ENCODE measurements at places on chromosomes 6 and 20.

DNA sequence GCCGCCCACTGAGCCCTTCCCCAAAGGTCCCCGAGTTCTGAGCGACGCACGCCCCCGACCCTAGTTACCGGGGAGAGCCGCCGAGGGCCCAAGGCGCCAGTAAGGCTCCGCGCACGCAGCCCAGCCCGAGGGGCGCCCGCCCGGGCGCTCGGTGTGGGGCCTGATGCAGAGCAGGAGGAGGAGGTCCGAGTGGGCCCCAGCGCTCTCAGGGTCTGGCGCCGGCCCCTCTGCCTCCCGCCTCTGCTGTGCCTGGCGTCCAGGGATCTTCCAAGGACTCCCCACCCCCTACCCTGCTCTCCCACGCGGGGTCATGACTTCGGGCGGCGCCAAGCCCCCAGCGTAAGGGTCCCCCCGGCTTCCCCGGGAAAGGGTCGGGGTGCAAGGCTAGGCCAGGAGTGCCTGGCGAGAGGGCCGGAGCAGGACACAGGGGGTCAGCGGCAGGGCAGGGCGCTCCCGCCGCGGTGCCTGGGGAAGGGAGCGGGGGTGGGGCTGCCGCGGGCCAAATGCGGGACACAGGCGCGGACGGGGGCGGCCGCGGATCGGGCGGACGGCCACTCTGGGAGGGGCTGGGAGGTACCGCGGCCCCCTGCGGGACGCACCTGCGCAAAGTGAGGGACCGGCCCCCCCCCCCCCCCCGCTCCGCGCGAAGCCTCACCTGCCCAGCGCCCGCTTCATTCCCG is 637 bp downstream of the ABHD12 start:
- DNase-seq, result no peak

GRCh38 chr6:903761-904160 is 210.8 kb upstream of the EXOC2 start:
- no peak for DNase-seq

DNA sequence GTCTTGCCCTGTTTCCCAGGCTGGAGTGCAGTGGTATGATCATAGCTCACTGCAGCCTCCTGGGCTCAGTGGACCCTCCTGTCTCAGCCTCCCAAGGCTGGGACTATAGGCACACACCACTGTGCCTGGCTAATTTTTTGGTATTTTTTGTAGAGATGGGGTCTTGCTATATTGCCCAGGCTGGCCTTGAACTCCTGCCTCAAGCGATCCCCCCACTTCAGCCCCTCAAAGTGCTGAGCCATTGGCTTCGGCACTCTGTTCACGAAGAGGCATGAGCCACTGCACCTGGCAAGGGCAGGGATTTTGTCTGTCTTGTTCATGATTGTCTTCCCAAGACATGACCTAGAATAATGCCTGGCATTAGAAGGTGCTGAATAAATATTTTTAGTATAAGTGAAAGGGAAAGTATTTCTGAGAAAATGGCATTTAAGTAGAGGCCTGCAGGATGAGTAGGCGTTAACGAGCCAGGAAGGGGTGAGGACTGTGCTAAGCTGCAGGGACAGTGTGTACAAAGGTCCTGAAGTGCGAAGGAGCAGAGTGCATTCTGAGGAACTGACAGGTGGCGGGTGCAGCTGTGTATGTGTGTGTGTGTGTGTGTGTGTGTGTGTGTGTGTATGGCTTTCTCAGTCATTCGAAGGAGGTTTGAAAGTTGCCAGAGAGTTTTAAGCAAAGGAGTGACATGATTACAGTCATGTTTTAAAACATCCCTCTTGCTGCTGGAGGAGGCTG is 43.0 kb downstream of the VEGFA start:
- DNase-seq, result no peak

- no peak for DNase-seq
Measured at GRCh38 chr6:16227605-16228004, 10.8 kb upstream of the GMPR start.

GRCh38 chr6:111580401-111580800 is 25.3 kb downstream of the TRAF3IP2 start:
- DNase-seq, result no peak

GRCh38 chr20:9329355-9330101 is 184.9 kb upstream of the LAMP5 start:
- no peak for DNase-seq

DNA sequence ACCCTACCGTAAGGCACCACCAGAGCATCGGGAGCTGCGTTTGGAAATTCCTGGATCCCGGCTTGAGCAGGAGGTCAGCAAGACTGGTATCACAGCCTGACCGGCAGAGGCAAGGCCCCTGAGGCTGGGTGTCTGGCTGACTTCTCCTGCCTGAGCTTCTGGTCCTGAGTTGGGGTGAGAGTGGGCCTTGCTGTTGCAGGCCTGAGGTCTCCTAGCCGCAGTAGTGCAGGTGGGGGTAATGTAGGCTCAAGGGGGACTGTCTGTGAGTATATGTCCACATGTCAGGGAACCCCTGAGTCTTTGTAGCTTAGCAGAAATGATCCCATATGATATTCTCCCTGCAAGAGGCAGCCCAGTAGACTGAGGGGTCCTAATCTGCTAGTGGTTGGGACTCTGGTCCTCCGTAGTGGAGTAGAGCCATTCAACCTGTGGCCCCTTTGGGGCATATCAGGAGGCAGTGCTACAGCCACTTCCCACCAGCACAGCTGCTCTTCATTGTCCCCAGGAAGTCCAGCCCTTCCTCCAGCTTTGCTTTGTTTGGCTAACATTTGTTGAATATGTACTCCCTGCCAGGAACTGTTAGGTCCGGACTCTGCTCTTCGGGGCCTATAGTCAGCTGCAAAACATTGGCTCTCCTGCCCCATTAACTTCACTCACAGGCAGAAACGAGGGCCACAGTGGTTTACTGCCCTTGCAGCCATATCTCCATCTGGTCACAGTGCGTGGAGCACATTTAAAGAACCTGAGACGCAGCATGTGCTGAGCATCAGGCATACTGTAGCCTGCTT is 10.9 kb downstream of the LRRC73 start:
- DNase-seq, result no peak

DNA sequence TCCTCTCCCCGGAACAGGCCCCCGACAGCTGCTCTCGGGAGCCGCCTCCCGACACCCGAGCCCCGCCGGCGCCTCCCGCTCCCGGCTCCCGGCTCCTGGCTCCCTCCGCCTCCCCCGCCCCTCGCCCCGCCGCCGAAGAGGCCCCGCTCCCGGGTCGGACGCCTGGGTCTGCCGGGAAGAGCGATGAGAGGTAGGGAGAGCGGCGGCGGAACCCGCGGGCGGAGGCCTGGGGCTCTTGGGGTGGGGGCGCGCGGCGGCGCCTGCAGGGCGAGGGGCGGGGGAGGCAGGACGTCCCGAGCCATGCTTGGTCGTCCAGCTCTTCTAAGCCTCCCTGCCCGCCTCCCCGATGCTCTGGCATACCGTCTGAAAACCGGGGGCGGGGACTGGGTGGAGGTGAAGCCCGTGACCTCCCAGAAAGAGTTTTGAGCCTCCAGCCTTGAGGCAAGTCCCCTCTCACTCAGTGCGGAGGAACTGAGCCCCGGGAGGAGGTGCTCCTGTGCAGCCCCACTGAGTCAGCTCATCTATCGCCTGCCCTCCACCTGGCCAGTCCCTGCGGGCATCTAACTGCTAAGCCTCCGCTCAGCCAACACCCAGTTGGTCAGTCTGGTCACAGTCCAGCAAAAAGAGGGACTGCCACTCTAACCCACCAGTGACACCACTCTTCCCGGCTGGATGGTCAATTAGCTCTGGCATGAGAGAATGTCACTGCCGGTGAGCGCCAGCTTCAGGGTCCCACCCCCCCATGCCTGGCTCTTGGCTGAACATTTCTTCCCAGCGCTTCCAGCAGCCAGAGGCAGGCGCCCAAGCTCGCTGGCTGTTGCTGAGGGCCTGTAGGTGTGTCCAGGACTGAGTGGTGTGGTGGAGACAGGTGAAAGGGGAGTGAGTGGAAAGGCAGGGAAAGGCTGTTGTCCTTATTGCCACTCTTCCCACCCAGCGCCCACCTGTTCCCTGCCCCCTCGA is 482 bp downstream of the DDR1 start:
- no peak for DNase-seq

DNA sequence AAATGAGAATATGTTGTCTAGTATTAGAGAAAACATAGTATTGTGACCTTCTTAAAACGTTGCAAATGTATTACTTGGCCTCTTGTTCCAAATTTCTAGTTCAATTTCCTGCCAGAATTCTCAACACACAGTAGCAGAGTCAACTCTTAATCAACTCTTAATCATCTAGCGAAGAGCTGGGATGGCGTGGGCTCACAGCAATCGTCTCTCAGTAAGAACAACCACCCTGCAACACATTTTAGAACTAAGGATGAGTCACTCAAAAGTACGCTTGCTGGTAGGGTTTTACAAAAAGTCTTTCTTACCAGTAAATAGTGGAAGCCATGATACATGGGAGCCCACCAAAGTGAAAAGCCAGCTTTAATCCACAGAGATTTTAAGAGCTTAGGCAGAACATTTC is 24.6 kb downstream of the GPR6 start:
- no peak for DNase-seq

GRCh38 chr6:8674126-8674525 is 238.8 kb upstream of the SLC35B3 start:
- DNase-seq, result no peak

DNA sequence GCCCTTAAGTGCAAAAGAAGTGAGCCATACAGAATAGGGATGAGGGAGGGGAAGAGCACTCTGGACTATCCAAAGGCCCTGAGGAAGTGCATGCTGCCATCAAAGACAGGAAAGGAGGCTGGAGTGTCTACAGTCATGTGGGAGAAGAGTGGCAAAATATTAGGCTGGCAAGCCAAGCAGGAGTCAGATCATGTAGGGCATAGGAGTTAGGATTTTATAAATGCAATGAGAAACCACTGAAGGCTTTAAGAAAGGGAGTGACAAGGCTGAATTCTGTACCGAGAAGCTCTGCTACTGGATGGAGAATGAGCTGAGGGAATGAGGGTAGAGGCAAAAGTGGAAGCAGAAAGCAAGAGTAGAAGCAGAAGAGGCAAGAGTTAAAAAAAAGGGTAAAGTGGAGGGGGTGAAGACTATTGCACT is 2.3 kb downstream of the ZSCAN31 start:
- DNase-seq, result no peak

DNA sequence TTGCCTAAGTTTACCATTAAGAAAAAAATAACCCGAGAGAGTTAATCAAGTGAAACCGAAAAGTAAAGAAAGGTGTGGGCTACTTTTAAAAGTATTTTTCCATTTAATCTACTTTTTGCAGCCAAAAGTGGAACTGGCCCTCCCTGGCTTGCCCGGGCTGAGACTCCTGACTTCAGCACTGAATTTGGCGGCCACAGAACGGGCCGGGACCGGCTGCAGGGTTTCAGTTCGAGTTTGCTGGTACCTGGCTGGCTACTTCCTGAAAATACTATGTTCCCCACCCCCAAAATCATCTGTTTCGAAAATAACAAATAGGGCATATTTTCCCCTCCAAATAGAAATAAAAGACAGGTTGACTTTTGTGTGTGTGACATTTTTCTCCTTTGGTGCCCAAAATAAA is 173.4 kb upstream of the EXOC2 start:
- no peak for DNase-seq

GRCh38 chr6:148596891-148597455 is 149.9 kb upstream of the UST start:
- DNase-seq, result no peak

DNA sequence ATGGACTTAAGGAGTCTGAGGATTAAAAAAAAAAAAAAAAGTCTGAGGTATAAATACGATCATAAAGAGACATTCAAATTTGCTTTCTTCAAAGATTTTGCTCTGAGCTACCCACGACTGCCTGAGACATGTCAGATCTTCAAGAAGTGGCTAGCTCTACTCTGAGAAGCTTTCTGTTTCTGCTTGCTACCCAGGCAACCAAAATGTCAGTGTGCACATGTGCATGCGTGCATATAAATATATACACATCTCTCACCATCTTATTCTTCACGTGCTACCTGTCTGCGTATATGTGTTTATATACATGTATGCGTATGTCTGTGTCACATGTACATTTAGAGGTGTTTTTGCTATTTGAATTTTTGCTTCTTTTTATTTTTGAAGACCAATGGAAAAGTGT is 299.6 kb upstream of the STXBP5 start:
- DNase-seq, result no peak

DNA sequence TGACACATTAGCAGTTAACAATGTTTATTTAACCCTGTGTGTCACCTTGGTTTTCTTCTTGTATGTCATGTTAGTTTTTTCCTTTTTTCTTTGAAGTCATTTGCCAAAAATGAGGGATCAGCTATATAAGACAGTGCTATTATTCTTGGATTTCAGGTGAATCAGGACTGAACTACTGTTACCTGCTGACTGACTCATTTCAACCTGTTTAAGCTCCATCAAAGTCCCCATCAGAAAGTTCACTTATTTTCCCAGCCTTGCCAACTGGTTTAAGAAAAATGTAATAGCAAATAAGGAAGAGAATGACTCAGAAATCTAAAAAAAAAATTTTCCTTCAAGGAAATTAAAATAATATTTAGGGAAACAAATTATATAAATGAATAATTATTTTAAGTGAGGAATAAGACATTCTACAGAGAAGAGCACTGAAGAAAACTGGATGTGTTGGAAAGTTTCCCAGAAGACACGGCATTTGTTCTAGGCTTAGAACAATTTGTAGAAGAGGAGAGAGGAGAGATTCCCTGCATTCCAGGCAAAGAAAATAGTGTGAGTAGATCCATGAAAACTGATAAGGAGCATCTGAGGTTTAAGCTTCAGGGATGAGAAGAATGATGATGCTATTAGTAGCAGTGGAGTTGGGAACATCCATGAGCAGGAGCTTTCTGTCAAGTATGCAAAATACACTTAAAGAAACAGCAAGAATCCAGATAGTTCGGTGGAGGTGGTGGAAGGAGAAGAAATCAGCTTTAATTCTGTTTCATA is 84.9 kb upstream of the SIM1 start:
- DNase-seq, result no peak

DNA sequence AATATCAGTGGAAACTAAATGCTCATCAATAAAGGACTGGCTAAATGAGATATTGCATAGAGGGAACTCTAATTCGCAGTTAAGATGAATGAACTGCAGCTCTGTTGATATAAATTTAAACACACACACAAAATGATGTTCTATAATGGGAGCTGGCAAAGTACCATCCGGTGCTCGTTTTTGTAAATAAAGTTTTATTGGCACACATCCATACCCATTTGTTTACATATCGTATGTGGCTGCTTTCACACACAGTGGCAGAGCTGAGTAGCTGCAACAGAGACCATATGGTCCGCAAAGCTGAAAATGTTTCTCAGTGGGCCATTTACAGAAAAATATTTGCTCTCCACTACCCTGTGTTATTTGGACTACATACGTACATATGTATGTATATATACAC is 120.7 kb downstream of the EDN3 start:
- DNase-seq, result no peak

GRCh38 chr6:129598244-129599187 is 111.5 kb downstream of the ARHGAP18 start:
- no peak for DNase-seq

GRCh38 chr6:118748311-118749062 is 97.1 kb upstream of the CEP85L start:
- no peak for DNase-seq

DNA sequence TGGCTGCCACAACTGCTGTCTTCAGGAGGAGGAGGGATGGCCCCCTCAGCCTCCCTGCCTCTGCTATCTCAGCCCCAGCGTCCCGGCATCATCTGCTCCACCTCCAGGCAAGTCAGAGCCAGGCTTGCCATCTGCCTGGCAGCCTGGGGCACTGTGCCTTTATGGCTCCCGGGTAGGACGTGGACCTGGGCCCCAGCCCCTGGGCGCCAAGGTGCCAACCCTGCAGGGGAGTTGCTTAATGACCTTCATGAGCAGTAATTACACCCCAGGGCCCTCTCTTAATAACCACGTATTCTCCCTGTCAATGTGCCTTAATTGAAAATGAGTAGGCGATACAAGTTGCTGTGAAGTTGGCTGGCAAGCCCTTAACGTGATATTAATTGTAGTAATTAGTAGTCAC is 122.1 kb upstream of the MLN start:
- no peak for DNase-seq
